ENCODE measurements at places on chromosomes 3 and 15. TPM values are rescaled to one million over a fixed set of nuclear protein-coding genes. Genes with fewer than 3 reads are reported as not detected.

The NR1I2 gene
- total RNA-seq: 0.14 TPM

The WDR5B gene
- total RNA-seq: 4.9 TPM

The NDN gene
- 75.0 TPM for total RNA-seq

The LACTB gene
- total RNA-seq: 11.6 TPM

The ARIH1 gene
- total RNA-seq: 54.9 TPM

The ITPKA gene
- 115 TPM for total RNA-seq

The SMAD6 gene
- 9.0 TPM for total RNA-seq

The WDR82 gene
- 47.6 TPM for total RNA-seq

The IP6K2 gene
- 109 TPM for total RNA-seq

The TARS3 gene
- 10.5 TPM for total RNA-seq

The C3orf22 gene
- total RNA-seq: not detected

The AGBL1 gene
- total RNA-seq: not detected

All from kidney epithelial cell (primary cell).